Activated naive CD8-positive, alpha-beta T cell treated with anti-CD3 and anti-CD28 coated beads, Interleukin-2, amount 10 ng/mL, durations not matched to agents 7 days and 5 days (primary cell): ENCODE measurements at places on chromosomes 4 and X. TPM values are rescaled to one million over a fixed set of nuclear protein-coding genes. Genes with fewer than 3 reads are reported as not detected.

Gene PLAC1
- total RNA-seq = not detected

Gene FGF5
- not detected for total RNA-seq

Gene STK32B
- not detected for total RNA-seq

Gene CFP
- 14.6 TPM for total RNA-seq

Gene RAB40A
- 0.22 TPM for total RNA-seq

Gene DHX15
- total RNA-seq = 169 TPM
